Right cardiac atrium (tissue), 5 donors: ENCODE measurements at places on chromosomes 6 and 20. TPM values are rescaled to one million over a fixed set of nuclear protein-coding genes. Genes with fewer than 3 reads are reported as not detected.

Gene PNISR
- 66.6 TPM for total RNA-seq

Gene PAK5
- total RNA-seq = 0.09 TPM

Gene IL17A
- not detected for total RNA-seq

Gene PHACTR1
- 27.6 TPM for total RNA-seq

Gene TREM1
- total RNA-seq = 0.46 TPM

Gene KIF25
- not detected for total RNA-seq

Gene DEFB116
- total RNA-seq = not detected

Gene ECI2
- total RNA-seq = 124 TPM

Gene PDE7B
- 6.4 TPM for total RNA-seq

Gene ID4
- total RNA-seq = 38.2 TPM

- DNase-seq = no peak
These were observed 83.4 kb upstream of the LY86 start for GRCh38 chr6:6505111-6505510.

GRCh38 chr20:3784216-3784853 lies 2.2 kb downstream of the CENPB start:
- peak; percentile 66 for DNase-seq

GRCh38 chr6:79455446-79455845 lies 81.8 kb downstream of the LCA5 start:
- DNase-seq = no peak

- peak; percentile 63 for DNase-seq
These were observed 746 bp downstream of the NUP153 start for GRCh38 chr6:17705778-17706579.

GRCh38 chr6:129617986-129618385 lies 92.0 kb downstream of the ARHGAP18 start:
- DNase-seq = no peak

GRCh38 chr20:9100691-9101090 lies 31.8 kb downstream of the PLCB4 start:
- no peak for DNase-seq

DNA sequence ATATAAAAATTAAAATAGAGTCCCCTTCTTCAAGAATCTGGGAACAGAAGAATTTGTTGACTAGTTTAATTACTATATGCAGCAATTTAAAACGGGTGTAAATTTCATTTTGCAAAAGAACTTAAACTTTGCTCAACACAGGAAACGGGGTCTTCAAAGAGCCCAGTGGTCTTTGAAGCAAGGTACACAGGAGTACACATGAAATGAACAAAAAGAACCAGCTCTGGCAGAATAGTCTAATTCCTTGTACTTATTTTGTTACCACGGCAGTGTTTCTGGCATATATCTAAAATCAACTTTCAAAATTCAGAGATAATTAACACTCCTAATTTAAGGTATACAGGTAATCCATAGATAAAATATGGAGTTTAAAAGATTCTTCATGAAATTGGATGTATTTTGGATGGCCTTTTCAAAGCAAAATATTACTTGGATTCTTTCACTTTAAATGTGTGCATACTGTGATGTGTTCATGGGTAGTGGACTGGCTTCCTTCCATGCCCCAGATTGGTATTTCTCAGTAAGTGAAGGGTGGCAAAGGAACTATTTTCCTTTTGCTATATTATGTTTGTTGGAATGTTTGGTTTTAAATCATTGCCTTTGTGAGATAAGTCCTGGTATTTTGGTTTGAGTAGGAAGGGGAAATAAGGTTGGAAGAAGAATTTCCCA lies 96.8 kb upstream of the THEMIS start:
- DNase-seq = no peak

DNA sequence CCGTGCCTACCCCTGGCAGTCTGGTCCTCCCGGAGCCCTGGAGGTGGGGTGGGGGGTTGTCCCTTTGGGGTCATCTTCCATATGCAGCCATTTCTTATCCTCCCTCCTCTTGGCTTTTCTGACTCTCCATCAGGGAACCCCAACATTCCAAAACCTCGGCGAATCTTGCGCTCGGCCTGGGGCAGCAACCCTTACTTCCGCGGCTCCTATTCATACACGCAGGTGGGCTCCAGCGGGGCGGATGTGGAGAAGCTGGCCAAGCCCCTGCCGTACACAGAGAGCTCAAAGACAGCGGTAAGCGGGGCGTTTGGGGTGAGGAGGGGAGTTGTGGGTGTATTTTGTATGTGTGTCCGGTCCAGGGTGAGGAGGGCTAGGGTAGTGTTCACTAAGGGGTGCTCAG lies 168.0 kb upstream of the RNF24 start:
- DNase-seq = no peak

DNA sequence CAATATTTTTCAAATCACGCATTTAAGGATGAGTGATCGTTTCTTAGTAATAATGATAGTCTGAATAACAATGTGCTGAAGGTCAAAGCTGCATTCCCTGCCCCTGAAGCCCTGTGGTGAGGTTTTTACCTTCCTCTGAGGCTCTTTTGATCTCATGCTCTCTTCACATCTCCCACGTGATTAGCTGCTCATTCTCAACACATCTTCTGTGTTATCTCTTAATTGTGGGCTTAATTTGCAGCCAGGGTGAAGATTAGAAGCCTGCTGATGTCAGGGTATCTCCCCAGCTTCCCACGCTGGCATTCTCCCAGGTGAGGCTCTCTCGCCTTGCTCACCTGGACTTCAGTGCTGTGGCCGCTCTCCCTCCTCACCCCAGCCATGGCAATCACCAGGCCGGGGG lies 109.7 kb upstream of the FOXQ1 start:
- DNase-seq = no peak

GRCh38 chr6:141259091-141259490 lies 873.6 kb upstream of the GJE1 start:
- no peak for DNase-seq

DNA sequence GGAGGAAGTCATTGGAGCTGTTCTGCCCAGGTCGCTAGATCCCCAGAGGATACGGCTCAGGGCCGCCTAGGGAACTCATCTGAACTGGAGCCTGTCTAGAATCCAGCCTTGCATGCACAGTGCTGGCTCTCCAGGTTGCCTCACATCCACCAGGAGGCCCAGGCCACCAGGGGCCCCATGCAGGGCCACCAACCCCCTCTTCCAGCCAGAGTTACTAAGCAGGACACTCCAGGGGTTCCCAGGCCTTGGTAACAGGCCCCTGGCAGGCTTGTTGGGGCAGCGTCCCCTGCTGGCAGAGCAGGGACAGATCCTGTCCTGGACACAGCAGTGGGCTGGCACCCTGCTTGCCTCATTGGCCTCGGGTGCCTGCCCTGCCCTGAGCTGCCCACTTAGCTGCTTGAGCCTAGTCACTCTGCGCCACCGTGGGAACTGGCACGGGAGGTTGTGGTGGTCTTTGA lies 35.3 kb downstream of the EFCAB8 start:
- DNase-seq = peak; percentile 56

DNA sequence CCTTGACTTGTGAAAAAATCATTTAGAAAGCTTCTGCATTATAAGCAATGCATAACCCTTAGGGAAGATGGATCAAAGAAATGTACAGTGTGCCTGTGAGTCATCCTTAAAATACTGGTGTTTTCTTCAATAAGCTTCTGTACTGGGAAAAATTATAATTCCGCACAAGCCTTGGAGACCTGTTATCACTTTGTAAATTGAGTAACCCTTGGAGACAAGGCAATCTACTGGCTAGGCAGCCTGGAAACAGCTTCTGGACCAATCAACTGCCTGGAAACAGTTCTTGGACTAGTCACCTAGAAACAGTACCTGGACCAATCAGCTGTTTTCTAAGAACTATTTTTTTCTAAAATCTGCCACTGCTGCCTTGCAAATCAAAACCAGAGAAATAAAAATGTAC lies 25.8 kb upstream of the RNGTT start:
- DNase-seq = no peak

DNA sequence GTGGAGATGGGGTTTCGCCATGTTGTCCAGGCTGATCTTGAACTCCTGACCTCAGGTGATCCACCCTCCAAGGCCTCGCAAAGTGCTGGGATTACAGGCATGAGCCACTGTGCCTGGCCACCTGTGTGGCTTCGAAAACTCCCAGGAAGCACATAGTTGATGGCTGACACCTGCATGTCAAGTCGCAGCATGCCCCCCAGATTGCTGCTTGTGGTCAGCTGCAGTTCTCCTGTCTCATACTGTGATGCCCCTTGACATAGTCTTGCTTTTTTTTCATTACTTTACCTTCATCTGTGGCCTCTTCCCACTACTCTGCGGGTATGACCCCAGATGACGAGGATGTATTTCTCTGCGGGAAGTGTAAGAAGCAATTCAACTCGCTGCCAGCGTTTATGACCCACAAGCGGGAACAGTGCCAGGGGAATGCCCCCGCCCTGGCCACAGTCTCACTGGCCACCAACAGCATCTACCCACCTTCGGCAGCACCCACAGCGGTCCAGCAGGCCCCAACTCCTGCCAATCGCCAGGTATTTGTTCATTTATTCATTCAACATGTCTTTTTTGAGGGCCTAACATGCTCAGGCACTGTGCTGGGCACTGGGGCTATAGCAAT lies 13.1 kb downstream of the ZNF341 start:
- no peak for DNase-seq

DNA sequence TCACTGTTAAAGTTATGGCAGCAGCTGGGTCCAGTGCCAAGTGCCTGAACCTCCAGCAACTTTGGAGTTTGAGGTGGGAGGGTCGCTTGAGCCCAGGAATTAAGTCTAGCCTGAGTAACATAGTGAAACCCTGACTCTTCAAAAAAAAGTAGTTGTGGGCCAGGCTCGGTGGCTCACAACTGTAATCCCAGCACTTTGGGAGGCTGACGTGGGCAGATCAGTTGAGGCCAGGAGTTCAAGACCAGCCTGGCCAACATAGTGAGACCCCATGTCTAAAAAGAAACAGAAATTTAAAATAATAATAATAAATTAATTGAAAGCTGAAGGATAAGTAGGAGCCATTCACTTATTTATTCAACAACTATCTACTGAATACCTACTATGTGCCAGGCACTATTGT lies 33.8 kb downstream of the FKBP5 start:
- no peak for DNase-seq

DNA sequence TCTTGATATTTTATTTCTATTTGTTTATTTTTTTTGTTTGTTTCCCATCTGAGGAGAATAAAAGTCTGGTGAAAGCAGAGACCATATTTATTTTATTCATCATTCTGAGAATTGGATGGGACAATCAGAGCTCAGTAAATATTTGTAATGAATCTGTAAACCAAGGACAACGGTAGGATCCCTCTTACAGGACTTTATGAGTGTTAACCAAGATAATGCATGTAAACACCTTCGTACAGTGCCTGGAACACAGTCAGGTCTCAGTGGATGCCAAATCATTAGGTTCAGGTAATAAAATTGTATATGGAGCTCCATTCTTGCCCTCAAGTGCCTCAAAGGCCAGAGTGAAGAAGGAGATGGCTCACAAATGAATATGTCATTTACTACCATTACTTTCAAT lies 288.7 kb downstream of the PAX1 start:
- no peak for DNase-seq

- no peak for DNase-seq
These were observed 17.5 kb upstream of the PANK2 start for GRCh38 chr20:3871550-3872265.

DNA sequence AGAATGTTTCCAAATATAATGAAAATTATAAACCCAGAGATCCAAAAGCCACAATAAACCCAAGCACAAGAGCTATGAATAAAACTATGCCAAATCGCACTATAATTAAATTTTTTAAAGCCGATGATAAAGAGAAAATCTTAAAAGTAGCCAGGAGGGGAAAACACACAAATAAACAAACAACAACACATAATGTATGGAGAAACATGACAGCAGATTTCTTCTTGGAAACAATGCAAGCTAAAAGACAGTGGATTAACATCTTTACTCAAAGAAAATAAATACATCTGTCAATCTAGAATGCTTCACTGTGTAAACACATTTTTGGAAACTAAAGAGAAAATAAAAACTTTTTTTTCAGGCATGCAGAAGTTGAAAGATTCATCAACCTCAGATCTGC lies 80.3 kb upstream of the RNF24 start:
- no peak for DNase-seq

GRCh38 chr6:131101911-131102680 lies 33.2 kb upstream of the AKAP7 start:
- DNase-seq = no peak

DNA sequence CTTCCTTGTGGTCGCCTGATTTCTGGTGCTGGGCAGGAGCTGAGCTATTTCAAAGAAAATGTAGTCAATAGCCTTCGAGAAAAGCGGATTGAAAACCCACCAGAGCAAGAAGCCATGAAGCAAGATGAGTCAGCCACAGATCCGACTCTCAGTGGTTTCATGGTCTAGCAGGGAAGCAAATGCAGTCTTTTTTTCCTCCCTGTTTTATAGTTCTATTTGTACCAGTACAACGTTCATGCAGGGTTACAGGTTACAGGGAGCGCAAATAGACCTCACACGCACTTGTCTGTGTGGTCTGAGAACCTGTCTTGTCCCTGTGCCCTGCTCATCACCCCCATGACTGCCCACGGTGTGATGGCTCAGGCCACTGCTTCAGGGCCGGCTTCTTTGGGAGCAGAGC lies 309.8 kb upstream of the SUPT3H start:
- DNase-seq = no peak
